GM13976 (cell line): ENCODE measurements at places on chromosomes 12 and 14.

GRCh38 chr12:21657326-21658077, at the start of gene LDHB:
Gene LDHB, minus strand, starts transcription at chr12:21657842. Its CDS starts 3,171 bp downstream, at chr12:21654671.
- peak; percentile 93 for DNase-seq

GRCh38 chr12:124040291-124040690, 67.3 kb downstream of the ZNF664 start:
- no peak for DNase-seq

DNA sequence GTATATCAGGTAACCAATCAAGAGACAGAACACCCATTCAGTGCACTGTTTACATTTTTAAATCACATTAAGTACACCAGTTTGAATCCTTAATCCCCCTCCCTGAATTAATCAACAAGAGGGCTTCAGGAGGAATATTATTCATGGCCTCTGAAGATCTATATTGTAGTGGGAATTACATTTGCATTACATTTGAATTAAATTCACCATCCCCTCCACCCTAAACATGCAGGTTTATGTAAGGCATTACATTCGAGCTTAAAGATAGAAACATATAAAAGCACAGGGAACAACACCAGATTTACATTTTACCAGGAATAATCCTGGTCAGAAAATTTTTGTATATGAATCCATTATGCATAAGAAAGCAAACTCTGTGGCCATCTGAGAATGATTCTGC, 197.8 kb upstream of the KITLG start:
- no peak for DNase-seq

DNA sequence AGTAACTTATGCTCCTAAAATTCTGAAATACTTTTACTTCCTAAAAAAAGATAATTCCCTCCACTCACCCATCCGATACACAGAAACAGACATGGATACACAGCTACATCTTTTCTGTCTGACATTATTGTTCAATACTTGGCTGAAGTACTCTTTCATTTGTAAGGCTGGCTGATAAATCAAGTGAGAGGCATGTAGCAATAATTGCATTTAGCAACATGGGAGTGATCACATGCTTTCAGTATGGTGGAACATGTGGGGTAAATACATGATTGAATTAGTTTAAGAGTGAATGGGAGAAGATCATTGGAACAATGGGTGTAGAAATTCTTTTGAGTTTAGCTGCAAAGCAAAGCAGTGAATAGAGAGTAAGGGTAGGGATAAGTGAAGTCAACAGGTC, 25.6 kb downstream of the PTPRQ start:
- no peak for DNase-seq

DNA sequence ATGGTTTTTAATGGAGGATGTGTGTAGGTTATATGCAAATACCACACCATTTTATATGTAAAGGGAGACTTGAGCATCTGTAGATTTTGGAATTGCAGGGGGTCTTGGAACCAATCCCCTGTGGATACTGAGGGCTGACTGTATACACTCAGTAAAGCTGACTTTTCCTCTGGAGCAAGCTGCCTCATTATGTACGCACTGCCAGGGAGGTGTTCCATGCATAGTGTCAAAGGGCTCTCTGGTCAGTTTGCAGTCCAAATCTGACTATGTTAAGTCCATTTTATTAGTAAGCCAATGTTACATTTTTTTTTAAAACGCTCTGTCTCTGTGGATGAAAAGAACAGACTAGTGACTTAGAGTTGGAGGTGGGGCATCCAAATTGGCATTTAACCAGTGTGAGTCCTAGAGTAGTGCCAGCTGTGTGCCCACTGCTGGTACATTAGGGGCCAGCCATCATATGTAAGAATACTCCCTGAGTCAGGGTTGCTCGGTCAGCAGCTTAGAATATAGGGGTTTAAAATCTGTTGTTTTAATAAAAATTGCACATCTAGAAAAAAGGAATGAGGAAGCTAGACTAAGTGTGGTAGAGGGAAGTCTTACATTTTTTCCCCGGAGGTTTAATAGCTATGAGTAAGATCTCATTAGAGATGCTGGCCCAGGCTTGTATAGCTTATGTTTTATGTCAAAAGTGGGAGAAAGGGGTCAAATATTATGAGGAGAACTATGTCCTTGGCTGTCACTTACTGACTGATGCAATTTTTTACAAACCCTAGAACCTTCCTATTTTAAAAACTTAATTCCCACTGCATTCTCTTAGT, 87.0 kb downstream of the TESC start:
- DNase-seq: no peak

GRCh38 chr14:103031566-103031911, 25.8 kb downstream of the CDC42BPB start:
- DNase-seq: no peak

DNA sequence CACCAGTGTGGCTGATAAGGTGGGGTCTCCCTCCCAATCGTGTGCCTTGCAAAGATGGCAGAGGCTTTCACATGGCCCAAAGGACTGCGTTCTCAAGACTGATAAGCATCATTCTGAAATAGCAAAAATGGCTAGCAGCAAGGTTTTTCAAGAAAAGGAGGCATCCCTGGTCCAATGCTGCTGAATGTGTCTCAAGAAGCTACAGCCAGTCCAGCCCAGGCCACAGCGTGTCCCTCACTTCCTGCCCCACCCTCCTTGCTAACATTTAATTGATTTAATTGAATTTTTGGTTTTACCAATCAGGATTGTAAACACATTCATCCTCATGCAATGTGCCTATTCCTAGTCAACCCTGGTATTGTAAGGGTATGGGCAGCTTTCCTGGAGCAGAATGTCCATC, 55.9 kb downstream of the C14orf132 start:
- no peak for DNase-seq

DNA sequence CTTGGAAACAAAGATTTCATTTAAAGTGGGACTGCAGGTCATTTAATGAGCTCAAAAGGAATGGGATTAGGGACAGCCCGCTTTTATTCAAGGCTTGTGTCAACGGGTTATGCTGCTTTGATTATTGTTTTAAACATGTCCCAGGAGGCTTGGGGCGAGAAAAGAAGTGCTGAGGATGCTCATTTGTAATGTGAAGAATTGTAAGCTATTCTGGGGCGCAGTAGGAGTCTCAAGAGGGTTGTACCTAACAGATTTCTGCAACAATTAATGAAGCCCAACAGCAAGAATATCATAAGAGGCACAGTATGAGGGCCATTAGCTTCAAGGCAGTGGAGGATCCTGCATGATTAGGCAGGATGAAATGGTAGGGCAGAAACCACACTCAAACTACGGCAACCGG, 122.5 kb downstream of the KTN1 start:
- DNase-seq: no peak
